NCI-H345 (cell line): ENCODE measurements at places on chromosomes 2 and 18.
A peak's percentile ranks its signal among the peaks of the same experiment; 100 is the strongest.

- DNase-seq, result no peak
Measured at GRCh38 chr2:223767341-223767740, 70.0 kb downstream of the AP1S3 start.

DNA sequence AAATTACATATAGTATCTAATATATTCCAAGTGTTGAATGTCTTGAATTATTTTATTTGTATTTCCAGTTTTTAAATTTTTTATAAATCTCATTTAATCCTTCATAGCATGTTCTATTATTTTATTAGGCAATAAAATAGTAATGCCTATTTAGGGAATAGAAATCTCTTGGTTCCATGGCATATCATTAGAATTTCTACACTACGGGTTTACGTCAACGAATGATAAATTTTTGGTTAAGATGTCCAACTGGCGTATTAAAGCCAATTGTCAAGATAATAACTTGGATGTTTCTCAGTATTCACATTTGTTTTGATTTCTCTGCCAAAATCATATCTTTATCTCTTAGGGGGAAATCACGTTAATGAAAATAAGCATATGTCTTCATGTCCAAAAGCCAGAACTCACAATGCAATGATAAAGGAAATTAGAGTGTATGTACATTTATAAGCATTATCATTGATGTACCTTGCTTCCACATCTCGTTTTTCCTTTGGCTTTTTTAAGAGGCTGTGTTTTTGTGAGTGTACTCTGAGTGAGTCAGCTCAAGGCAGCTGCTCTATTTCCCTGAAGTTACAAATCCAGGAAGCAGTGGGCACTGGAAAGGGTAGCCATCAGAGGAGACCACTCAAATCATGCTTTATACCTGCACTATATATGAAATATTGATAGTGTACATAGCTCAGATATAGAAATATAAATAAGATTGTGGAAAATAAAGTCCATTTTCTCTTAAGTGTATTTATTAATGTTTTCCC is 115.8 kb upstream of the PDE1A start:
- no peak for DNase-seq

- no peak for DNase-seq
Measured at GRCh38 chr2:65320042-65320725, 92.6 kb downstream of the ACTR2 start.

DNA sequence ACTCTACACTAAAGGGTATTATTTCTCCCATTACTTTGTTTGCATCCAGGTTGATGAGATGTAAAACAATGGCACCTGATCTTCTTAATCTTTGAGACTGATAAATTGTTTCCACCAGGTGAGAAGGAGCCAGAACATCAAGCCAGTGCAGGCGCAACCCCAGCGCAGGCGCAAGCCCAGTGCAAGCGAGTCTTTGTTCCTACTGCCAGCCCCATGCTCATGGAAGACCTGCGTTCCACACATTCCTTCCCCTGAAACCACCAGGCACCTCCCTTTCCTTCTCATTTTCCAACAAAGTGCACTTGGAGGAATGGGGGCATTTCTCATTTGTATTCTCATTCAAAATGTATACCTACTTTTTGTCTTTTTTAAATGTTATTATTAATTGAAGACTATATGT is 188.7 kb upstream of the SMAD2 start:
- no peak for DNase-seq

GRCh38 chr2:9656270-9656766 is 25.5 kb upstream of the YWHAQ start:
- DNase-seq, result no peak

GRCh38 chr18:33697498-33697897 is 119.5 kb downstream of the ASXL3 start:
- no peak for DNase-seq

GRCh38 chr2:239106314-239106908 is 258.5 kb downstream of the TWIST2 start:
- peak; percentile 31 for DNase-seq

GRCh38 chr2:157808421-157808820 is 67.7 kb downstream of the ACVR1 start:
- no peak for DNase-seq

GRCh38 chr2:36408198-36408703 is 52.7 kb downstream of the CRIM1 start:
- no peak for DNase-seq

DNA sequence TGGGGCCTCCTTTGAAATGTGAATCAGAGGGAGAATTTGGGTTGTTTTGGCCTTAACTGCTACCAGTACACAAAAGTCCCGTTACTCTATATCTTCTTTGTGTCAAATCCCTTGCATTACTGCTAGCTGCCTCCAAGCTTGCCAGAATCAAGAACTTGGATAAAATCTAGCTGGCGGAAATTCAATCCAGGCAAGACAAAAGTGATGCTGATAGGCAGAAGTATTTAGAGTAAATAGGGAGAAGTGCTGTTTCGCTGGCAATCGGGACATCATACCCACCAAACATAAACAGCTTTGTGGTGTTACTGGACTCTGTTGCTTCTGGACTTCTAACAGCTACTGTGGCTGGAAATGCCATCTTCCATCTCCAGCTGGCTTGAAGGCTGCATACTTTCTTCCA is 2.5 kb downstream of the IFIH1 start:
- DNase-seq, result no peak

DNA sequence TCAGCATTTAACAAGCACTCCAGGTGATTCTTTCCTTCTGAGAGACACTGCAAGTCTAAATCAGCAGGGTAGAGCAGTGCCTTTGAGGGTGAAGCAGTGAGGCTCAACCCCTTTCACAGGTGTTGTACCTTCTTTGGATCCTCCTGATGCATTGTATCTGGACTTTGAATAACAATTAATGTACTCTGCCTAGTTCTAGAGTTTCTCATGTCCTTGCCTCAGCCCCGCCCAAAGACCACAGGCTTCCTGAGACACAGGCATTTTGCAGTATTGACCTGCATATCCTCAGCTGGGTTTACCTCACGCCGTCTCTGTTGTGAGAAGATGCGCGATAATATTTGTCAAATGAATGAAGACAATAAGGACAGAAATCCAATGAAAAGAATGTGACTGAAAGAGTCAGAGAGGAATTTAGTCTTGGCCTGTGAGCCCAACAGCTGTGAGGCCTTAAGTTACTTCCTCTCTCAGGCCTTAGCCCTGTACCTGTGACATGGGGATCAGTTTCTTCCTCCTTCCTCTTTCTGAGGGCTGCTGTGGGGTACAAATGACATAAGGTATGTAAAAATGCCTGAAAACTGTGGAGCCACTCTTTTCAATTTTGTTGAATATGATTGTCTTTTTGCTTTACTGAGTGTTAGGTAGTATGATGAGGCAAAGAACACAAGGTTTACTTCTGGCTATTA is 43.7 kb downstream of the WIPF1 start:
- DNase-seq, result no peak

DNA sequence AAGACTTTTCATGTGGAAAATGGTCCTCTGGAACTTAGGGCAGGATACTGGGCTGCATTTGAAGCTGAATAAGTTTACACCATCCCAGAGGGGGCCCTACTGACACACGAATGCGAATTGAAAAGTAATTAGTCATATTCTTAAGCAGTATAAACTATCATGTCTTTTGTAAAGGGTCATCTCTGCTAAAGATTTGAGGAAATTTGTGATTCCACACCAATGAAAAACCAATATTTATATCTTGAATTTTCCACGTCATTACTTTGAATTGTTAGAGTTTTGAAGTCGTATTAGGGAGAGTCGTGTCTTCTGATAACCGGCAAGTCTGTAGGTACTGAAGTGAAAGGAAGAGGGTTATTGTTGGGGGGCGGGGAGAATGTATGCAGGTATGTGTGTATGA is 4.1 kb upstream of the OTX1 start:
- no peak for DNase-seq

DNA sequence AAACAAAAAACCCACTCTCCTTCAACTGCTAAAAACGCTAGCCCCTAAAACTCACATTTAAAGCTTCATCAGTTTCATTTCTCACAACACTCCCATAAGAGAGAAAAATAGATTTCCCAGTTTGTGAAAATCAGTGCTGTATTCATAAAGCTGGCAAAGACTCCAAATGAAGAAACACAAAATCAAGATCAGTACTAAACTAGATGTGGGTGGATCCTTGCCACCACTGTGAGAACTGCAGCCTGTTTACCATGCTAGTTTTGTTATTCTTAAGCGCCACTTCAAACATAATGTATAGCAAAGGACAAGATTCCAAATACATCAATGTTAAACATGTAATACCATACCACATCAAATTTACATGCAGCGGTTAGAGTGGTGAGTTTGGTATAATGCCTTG is 104.5 kb upstream of the CCDC150 start:
- DNase-seq, result no peak

- DNase-seq, result no peak
Measured at GRCh38 chr2:18267501-18267900, 293.0 kb downstream of the RDH14 start.

DNA sequence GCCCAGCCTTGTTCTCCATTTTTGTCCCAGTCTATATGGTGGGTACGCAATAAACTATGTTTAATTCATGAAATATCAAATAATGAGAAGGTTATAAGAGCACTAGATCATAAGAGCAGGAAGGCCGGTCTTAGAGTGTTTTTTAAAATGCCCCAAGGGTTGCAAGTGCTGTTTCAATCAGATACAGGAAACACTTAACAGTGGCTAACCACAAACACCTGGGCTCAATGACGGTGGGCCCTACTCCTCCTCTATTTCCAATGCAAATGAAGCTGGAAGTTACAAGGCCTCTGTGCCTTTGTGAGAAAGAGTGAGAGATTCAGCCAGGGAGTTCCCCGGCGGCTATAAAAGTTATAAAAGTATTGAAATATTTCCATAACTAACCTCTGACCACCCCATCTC is 18.9 kb upstream of the WDR33 start:
- no peak for DNase-seq

DNA sequence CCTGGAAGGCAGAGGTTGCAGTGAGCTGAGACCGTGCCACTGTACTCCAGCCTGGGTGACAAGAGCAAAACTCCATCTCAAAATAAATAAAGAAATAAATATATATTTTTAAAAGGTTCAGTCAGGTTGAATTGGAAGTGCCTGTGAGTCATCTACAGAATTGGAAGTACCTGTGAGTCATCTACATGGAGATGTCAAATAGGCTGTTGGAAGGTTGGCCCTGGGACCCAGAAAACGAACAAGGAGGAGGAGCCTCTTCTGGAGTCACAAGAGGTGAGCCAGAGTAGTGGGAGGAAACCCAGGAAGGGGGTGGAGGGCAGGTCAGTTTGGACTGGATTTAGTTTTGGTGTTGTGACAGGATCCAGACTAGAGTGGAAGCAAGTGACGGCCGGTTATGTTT is 15.2 kb upstream of the SCYGR1 start:
- DNase-seq, result no peak

DNA sequence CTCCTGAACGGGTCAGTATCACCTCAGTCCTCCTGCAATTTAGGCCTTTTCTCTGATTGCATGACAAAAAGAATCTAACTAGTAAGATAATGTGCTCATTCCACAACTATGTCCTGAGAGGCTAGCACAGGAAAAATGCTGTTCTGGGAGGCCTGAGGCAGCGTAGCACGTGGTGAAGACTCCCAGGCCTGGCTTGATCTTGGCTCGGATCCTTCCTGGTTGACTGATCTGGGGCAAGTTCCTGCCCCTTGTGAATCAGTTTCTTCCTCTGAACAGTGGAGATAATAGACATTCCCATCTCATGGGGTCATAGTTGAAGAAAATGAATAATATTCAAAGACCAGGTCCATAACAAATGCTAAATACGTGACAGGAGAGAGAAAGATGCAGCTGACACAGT is 12.3 kb downstream of the FBLN7 start:
- no peak for DNase-seq

GRCh38 chr18:28143725-28144124 is 33.2 kb downstream of the CDH2 start:
- DNase-seq, result no peak

GRCh38 chr2:22579341-22579740 is 805.6 kb upstream of the KLHL29 start:
- DNase-seq, result no peak

- DNase-seq, result no peak
Measured at GRCh38 chr2:83113953-83114352, 1345.1 kb downstream of the SUCLG1 start.

- DNase-seq, result no peak
Measured at GRCh38 chr18:7666195-7666776, 99.2 kb downstream of the PTPRM start.

GRCh38 chr2:50402654-50402960 is 629.3 kb downstream of the NRXN1 start:
- no peak for DNase-seq

GRCh38 chr18:11251229-11251890 is 102.0 kb upstream of the PIEZO2 start:
- no peak for DNase-seq

GRCh38 chr2:217521820-217522219 is 481.0 kb downstream of the TNS1 start:
- DNase-seq, result no peak

DNA sequence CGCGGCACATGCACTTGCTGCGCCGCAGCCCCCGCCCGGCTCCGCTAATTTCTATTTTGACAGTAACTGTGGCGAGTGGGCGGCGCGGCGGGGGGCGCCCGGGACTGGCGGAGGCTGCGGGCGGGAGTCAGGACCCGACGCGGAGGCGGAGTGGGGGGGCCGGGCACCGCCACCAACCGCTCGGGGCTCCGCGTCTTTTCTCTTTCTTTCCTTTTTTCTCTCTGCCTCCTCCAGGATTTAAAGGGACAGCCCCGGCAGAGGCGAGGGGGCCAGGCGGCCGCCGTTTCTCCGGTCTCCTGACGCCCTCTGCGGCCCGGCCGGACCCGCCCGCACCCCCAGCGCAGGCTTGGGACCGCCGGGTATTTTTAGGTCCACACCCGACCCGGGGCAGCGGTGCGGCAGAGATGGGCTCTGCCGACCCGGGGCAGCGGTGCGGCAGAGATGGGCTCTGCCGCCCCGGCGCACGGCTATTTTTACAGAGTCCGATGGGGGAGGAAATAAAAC is 460 bp upstream of the ZBTB7C start:
- DNase-seq, result no peak

- DNase-seq, result no peak
Measured at GRCh38 chr2:128684523-128684922, 365.9 kb upstream of the HS6ST1 start.

DNA sequence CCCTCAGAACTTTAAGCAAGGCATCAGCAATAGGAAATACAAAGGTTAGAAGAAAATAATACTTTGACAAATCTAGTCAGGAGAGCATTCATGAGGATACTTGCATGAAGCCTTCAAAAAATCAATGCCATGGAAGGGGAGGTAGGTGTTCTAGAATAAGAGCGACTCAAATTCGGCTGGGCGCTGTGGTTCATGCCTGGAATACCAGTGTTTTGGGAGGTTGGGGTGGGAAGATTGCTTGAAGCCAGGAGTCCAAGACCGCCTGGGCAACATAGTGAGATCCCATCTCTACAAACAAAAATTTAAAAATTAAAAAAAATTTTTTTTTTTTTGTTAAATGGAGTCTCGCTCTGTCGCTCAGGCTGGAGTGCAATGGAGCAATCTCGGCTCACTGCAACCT is 21.8 kb downstream of the GBX2 start:
- DNase-seq, result no peak

- DNase-seq, result no peak
Measured at GRCh38 chr2:230410263-230410662, 5.7 kb upstream of the SP100 start.

DNA sequence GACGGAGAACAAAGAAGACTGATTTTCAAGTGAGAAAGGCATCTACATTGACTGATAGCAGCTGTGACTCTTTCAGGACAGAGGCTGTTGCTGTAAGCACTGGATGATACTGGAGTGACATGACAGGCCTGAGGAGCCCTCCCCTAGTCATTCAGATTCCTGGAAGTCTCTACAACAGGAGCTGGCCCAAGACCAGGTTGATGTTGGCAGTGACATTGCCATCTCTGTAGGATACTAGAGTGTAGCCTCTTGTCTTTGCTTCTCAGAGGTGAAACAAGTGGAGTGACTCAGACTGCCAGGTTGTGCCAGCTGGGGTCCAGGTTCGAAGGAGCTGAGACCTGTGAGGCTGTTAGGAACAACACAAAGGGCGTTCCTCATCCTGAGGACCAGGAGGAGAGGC is 44.7 kb upstream of the SH3RF3 start:
- no peak for DNase-seq
